ENCODE measurements at places on chromosomes 16 and 17.

- no peak for DNase-seq
Observed at GRCh38 chr16:57446531-57447185, 527 bp downstream of the CIAPIN1 start.

GRCh38 chr17:58294034-58294433 lies 13.3 kb upstream of the MPO start:
- DNase-seq = no peak

- no peak for DNase-seq
Observed at GRCh38 chr16:80664786-80665185, 124.0 kb downstream of the DYNLRB2 start.

GRCh38 chr16:58652741-58653140 lies 23.1 kb upstream of the CNOT1 start:
- peak; percentile 81 for DNase-seq

- DNase-seq = no peak
Observed at GRCh38 chr17:16406742-16407674, 8.4 kb upstream of the TRPV2 start.

GRCh38 chr17:82432017-82432416 lies 13.6 kb upstream of the OGFOD3 start:
- DNase-seq = no peak

DNA sequence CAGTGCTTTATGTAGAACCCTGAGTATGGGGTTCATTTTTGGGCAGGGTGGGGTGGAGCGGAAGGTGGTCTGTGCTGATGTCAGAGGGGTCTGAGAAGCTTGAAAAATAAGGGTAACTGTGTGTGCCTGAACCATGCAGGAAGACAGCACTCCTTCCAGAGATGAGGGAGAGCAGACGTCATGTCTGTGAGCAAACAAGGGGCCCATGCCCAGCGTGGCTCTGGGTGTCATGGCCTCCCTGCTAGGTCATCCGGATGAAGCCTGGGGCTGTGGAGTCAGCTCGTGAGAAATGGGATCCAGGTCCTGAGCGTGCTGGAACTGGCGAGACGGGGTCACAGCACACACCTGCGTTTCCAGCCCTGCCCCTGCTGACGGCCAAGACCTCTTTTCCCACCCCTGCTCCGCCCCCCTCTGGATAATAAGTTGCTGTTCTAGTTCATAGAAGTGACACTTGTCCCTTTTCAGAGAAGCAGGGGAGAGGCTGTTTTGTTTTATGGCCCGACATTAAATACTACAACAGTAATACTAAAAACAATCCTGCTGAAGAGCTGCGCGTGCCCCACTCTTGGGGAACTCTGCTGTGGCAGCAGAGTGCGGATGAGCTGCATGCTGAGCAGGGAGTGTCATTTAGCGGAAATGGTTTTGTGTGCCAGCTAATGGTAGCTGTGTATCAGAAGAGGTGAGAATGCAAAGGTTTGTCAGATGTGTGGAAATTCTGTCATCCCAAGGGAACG lies 92.6 kb downstream of the RPTOR start:
- no peak for DNase-seq

DNA sequence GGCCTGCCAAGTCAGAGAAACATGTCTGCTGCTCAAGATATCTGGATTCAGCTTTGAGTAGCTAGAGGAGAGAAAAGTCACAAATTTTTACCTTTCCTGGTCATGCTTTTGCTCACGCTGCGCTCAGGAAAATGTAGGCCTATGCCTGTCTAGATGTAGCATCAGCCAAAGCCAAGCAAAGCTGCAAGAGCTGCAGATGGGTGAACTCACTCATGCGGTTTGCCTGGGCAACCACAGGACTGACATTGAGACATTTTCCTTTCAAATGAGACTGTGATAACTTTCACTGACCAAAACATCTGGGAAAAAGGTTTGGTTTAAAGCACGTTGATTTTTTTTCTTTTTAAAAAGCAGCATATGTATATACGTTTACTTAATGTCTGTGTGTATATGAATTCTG lies 34.0 kb upstream of the NAGLU start:
- DNase-seq = no peak

- no peak for DNase-seq
Observed at GRCh38 chr16:3486506-3487215, 8.6 kb downstream of the C16orf90 start.

DNA sequence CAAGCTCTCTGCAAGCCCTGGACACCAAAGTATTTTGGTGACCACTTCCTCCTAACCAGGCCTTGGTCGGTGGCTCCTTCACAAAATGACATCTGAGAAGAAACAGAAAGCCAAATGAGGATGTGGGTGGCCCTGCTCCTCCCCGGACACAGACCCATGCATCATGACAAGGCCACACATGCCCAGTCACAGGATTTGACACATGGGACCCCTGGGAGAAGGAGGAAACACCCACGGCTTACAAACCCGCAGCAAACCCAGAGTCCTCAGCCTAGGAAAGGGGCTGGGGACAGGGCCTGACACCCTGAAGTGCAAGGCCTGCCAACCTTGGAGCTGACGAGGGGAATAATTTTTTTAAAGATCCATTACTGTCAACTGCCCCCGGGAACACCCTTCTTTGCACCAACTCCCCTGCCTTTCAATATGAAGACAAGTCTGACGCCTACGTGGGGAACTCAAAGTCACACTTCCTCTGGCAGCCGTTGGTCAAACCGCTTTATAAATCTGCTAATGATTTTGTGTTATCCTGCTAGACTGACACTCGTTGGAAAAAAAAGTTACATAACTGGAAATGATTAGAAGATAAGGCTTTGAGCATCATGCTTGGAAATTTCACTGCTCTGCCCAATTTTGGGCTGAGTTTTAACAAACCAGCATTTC lies 41.3 kb downstream of the GAS7 start:
- no peak for DNase-seq

GRCh38 chr16:27924411-27925118 lies 138.9 kb downstream of the GSG1L start:
- no peak for DNase-seq

DNA sequence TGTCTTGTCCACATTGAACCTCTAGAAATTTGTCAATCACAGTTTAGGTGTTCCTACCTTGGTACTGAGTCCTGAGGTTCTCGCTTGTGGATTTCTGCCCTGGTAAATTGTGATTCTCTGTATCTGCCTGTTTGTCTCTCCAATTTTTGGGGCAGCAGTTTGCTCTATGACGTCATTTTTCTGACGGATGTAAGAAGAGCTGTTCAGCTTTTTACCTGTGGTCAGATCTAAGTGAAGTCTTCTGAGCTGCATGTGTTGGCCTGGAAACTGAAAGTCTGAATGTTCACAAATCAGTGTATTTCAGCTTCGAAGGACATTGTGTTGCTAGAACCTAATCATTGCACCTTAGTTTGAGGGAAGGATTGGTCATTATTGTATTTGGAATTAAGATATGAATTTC lies 63.4 kb downstream of the BCAS3 start:
- DNase-seq = no peak

- no peak for DNase-seq
Observed at GRCh38 chr16:11583889-11584565, 2.7 kb downstream of the LITAF start.

- DNase-seq = peak; percentile 70
Observed at GRCh38 chr16:78235168-78235800, 135.8 kb downstream of the WWOX start.
